ENCODE measurements at places on chromosomes 3 and 15.

- no peak for DNase-seq
Observed at GRCh38 chr3:116154389-116154788, 290.9 kb downstream of the LSAMP start.

- DNase-seq, result no peak
Observed at GRCh38 chr15:80573606-80574005, 121.5 kb upstream of the ABHD17C start.

DNA sequence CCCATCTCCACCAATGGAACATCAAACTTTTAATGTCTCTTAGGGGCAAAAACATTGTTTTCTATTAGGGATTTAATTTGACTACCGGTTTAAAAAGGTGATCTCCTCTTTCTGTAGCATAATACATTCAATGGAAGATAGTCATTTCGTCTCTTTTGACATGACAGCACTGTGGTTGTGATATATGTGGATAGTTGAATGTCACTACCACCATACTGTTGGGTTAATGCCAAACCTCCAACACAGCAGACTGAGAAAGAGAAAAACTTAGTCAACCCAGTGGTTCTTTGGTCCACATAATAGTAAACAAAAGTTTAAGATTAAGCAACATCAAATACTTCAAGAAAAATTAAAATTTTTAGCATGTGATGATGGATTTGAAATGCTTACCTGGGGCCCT, 530.4 kb downstream of the AGBL1 start:
- DNase-seq, result no peak

DNA sequence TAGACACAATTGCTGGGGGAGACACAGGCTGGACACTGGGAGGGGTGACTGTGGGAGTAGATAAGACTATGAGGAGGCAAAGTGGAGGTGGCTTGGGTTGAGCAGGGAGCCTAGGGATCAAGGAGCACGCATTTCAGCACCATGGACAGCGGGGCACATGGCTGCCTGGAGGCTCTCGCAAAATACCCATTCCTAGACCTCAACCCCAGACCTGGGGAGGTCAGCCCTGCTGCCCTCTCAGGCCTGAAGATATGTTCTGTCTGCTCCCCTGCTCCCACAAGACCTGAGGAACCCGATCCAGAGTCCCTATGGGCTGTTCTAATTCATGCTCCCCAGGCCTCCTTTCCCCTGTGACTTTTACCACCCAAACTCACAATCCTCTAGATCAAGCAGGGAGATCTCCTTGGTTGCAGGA, 16.0 kb upstream of the CPEB1 start:
- DNase-seq, result peak; percentile 70

DNA sequence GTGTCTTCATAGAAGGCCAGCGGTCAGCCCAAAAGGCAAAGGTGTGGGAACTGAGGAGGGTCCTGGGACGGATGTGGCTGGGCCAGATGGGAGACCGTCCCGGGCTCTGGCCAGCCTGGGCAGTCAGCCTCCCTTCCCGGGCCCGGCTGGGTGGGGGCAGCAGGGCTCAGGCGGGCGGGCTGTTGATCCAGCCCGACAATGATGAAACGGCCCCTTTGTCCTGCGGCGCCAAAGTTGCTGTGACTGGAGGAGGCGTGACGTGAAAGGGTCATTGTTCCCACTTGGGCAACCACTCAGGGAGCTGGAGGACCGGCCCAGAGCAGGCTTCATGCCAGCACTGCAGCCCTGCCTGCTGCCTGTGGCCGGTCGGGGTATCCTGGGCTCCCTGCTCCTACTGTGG, 16.5 kb downstream of the DUSP7 start:
- DNase-seq, result no peak

- no peak for DNase-seq
Observed at GRCh38 chr3:38102444-38102814, 34.5 kb downstream of the ACAA1 start.

DNA sequence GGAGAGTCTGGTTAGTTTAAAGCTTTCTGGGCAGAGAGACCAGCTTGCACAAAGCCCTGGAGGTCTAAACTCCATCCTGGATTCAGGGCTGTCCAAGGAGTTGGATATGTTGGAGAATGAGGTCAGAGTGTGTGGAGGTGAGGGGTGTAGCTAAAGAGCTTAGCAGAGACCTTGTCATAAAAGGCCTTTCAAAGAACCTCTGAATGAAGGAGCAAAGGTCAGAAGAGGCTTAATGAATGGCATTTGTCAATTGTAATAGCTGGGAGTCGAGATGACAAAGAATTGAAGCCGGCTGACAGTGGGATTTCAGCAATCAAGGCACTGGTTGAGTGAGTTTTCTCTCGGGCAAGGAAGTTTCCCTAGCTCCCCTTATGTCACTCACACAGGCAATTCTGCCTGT, 202.6 kb downstream of the PDCD6IP start:
- DNase-seq, result no peak

GRCh38 chr3:161171639-161172552, 49.2 kb upstream of the NMD3 start:
- no peak for DNase-seq

DNA sequence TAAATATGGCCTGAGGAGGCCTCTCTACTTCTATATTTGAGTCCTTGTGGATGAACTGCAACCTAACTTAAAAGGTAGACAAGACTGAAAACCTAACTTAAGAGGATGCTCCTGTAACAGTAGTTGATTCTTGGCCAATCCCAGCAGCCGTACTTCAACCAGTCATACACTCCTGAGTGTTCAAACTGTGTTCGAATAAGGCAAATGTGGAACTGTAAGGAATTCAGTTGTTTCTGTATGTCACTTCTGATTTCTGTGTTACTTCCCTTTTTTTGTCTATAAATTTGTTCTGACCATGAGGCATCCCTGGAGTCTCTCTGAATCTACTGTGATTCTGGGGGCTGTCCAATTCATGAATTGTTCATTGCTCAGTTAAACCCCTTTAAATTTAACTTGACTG, 20.5 kb downstream of the GALK2 start:
- DNase-seq, result no peak

DNA sequence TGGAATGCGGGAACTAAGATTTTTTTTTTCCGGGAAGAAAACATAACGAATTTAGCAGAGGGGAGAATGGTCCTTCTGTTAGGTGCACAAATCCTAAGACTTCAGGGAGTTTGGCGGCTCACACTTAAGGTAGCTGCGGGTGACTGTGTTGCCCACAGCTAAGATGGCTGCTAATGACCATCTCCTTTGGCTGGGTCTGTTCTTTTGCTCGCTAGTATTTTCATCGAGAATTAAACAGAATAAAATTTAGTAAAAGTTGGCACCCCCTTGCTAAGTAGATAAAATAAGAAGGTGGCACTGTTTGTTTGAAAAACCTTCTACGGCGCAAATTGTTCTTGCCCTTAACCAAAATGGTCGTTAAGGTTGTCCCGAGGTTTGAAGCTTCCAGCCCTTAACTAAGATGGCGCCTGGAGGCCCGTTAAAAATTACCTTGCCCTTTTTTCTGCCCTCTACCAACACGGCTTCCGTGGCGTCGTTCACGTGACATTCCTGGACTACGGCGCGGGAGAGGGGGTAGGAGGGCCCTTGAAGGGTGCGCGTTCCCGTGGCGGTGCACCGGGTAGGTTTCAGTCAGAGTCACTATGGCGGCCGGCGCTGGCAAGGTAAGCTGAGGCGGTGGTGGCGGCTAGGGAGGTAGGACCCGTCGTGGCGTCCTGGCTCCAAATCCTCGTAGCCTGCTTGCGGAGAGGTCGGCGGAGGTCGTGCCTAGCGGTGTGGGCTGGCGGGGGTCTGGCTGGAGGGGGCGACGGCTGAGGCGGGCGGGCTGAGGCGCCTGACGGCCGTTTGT, at the start of gene SLMAP:
TSS of gene SLMAP (plus strand) at position 569 of the 787 bp plus-strand sequence. CDS start 1,343 bp downstream, outside the sequence.
- DNase-seq, result peak; percentile 95

DNA sequence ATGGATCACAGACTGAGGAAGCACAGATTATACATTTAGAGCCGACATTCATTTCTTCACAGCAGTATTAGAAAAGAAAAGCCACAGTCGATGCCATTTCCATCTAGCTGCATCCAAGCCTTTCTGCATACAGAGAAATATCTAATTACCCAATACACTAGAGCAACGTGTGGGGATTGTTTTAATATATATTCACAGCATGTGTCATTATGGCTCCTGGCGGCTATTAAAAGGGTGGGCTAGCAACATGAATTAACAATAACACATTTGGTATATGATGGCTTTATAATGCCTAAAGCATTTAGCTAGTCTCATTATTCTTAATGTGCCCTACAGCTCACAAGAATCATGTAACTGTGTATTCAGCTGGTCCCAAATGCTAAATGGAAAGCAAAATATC, 1030.5 kb downstream of the FHIT start:
- DNase-seq, result no peak

DNA sequence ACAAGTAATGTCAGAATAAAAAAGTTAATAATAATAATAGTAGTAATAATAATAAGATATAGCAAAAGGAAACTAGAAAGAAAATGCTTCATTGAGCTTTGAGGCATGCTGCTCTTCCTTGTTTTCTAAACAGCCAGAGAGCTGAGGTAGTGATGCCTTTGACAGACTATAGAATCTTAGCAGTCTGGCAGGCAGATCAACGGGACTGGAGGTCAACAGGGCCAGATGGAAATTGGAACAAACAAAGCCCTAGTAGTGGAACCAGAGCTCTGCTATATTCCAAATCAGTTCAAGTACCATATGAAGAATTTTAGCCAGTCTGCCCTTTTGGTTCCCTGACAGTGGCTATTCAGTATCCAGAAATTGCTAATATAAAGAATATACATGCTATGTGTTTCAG, 278.6 kb downstream of the NLGN1 start:
- DNase-seq, result no peak

DNA sequence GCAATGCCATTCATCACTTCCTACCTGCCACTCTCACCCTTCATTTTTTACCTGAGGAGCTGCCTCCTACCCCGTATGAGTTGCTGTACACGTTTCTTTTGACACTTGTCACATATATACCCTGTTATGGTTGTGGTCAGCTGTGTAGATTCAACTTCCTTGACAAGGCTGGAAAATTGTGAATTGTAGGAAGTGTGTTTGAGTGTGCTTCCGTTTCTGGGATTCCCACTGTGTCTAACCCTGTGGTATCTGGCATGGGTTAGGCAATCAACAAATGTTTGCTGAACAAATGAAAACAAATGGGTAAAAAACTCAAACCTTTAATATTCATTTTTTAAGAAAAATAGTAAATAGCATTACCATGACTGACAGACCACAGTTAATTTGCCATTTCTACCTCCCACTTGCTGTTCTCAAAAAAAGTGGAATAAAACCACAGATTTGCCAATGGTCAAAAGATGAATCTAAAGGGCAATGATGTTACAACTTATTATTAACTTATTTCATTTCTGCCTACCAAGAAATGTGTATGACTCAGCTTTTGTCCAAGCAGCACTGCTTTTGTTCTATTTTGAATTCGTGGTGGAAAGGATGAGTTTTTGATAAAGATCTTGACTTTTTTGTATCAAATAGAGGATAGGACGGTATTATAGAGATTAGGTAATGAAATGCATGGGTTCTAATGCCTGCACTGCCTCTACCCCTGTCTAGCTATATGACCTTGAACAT, 404.6 kb downstream of the LPP start:
- DNase-seq, result no peak

DNA sequence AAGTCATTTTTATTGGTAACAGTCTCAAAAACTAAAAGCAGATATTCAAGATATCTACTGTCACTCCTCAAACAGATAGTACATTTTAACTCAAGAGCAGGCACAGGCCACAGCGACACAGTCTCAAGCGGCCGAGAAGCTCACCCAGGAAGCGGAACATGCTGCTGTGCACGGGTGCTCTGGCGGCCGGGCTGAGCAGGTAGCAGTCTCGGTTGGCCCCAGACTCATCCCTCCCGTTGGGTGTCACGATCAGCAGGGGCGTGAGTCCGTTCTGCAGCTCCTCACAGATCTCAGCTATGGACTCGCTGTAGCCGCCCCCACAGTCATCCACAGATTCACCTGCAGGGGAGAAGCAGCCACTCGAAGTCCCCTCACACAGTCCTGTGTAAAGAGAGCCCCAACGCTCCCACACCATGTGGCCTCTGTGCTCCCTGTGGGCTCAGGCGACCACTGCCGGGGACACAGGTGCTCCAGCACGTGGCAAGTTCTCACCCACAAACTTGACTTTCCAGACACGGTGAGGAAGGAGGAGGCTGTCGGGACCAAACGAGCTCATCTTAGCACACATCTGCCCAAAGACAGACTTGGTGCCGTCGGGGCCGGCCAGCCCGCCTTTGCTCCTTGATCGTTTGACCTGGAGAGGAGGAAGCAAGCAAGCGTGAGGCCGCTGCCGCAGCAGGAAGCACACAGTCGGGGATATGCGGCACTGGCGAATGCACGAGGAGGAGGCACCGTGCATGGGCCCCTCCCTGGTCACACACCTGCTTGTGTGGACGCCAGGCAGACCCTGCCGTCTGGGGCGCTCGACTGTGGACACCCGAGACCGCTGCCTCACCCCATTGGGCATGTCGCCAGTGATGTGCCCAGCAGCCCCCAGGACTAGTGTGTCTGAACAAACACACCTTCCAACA, 17.7 kb upstream of the OCA2 start:
- no peak for DNase-seq

GRCh38 chr15:32831485-32831884, 113.7 kb downstream of the GREM1 start:
- DNase-seq, result no peak

GRCh38 chr15:31381801-31382712, 55.4 kb downstream of the KLF13 start:
- DNase-seq, result no peak

- no peak for DNase-seq
Observed at GRCh38 chr3:127819086-127819485, 3.2 kb downstream of the MGLL start.

DNA sequence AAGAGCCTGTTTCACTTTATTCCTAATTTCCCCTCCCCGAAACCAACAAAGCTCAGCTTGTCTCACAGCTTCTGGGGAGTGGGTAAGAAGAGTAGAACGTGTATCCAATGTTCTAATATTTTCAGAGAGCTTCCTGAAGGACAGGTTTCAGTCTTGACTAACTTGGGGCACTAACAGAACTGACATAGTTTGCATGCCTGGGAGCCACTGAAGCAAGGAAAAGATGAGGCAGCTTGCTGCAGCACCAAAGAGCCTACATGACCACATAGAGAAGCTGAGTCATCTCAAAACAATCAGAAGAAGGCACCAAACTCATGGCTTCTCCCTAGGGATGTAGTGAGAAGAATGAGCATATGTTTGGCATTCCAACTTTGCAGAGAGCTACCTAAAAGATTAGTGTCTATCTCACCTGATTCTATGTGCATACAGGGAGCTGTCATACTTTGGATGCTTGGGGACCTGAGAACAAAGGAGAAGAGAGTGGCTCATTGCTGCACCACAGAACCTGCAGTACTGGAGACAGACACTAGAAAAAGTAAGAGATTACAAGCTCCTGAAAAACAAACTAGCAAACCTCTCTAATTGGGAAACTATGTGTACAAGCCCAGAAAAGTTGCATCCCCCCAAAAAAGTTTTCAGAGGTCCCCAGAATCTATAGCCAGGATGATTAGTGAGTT, 86.9 kb downstream of the DCLK3 start:
- no peak for DNase-seq

GRCh38 chr15:31042751-31043150, 51.3 kb upstream of the MTMR10 start:
- DNase-seq, result no peak

GRCh38 chr3:54358316-54358715, 236.0 kb downstream of the CACNA2D3 start:
- no peak for DNase-seq

- DNase-seq, result peak; percentile 75
Observed at GRCh38 chr3:142445816-142446254, 2.0 kb downstream of the XRN1 start.
